ENCODE measurements at places on chromosomes 16 and 17. TPM values are rescaled to one million over a fixed set of nuclear protein-coding genes. Genes with fewer than 3 reads are reported as not detected.

DNA sequence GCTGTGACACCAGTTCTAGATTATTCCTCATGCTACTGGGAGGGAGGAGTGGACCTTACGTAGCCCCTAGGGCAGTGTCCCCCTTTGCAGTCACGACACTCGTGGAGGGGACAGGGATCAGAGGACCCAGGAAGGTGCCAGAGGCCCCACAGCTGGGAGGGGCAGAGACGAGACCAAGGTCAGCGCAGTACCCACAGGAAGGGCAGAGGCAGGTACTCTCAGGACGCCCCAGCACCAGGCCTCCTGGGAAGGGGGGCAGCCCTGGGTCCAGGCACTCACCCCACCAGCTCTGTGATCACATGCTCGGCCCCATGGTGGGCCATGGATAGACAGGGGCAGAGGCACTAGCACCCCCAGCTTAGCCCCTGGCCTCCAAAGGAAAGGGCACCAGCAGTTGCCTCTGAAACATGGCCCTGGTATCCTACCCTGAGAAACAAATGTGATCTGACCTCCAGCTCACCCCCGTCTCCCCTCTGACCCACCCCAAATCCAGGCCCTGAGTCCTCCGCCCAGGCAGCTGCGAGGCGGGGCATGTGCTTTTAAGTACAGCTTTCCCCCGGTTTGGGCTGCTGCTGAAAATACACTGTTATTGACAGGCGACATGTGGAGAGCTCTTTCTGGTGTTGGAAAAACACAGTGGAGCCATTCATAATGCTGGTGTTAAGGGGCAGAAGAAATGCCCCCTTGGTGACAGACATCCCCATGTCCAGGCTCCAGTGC lies 361.9 kb downstream of the C16orf95 start:
- DNase-seq, result no peak

DNA sequence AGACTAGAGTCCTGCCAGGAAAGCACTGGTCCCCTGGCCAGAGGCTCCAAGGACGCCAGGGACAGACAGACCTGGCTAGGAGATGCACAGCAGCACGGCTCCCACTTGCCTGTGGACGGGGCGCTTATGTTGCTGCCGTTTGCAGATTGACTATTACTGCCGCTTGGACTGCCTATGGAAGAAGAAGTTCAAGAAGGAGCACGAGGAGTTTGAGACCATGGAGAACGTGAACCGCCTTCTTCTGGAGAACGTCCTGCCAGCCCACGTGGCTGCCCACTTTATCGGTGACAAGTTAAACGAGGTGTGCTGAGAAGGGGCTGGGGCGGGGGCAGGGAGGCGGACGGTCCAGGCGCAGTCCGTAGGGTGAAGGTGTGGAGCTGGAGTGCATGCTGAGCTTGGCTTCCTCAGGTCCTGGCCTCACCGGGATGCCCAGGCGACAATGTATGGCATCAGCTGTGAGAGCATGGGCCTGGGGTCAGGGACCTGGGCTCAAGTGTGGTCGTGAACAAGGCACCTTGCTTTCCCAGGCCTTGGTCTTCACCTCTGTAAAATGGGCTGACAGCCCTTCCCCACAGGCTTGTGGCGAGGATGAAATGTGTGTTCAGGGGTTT lies 45.6 kb downstream of the ADCY7 start:
- DNase-seq, result no peak

GRCh38 chr17:81002409-81003361 lies 11.0 kb downstream of the CHMP6 start:
- DNase-seq, result no peak

GRCh38 chr17:27558842-27559505 lies 72.0 kb upstream of the LGALS9 start:
- no peak for DNase-seq

GRCh38 chr17:9517396-9517795 lies 58.2 kb downstream of the STX8 start:
- DNase-seq, result no peak

SERPINF2 gene
- total RNA-seq, result not detected

KREMEN2 gene
- total RNA-seq, result not detected
